NCI-H1436 treated with DMSO at 0.1 percent for 48 hours (cell line): ENCODE measurements at places on chromosomes 2 and 18.
A peak's percentile ranks its signal among the peaks of the same experiment; 100 is the strongest.

DNA sequence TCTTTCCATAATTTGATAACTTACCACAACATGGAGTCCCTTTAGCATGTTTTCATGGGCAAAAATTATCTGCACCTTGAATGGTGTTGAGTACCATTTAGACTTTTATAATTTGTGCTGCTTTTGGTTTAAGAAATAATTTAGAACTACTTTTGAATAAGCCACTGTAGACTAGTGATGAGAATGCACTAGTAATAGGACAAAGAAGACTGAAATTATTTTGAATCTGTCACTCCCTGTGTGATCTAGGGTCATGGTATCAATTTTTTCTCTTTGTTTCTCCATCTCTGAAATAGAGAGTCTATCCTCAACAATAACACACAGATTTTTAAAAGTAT is 37.7 kb downstream of the EFEMP1 start:
- DNase-seq, result no peak

GRCh38 chr18:2797951-2798350 is 48.9 kb upstream of the EMILIN2 start:
- DNase-seq, result no peak

DNA sequence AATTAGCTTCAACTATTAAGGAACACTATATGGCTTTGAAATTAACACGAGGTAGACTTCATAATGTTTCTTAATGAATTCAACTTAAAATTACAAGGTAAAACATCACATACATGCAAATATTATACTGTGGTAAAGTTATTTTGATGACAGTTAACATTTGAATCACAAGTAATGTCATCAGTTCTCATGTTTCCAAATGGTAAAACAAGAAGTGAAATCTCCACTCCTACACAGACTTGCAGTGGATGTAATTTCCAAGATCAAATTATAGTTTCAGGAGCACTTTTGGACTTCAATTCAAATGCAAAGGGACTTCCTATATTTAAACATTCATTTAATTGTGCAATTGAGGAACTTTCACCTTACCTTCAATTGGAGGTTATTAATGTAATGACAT is 39.1 kb downstream of the C18orf54 start:
- no peak for DNase-seq

DNA sequence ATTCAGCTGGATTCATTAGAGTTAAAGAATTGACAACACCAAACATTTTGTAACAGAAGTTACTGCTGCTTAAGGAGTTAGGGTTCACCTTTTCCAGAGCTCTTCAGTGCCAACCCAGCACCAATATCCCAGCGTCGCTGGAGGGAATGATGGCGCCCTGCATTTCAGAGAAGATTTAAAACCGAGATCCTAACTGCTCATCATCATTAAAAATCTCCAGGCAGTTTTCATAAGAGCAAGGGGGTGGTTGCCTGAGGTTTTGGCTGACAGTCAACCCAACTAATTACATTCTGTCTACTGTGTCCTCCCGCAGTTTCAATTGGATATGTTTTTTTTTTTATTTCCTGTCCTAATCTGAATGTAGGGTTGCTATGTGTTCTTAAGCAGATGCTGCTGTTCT is 509.6 kb upstream of the TCF4 start:
- no peak for DNase-seq

DNA sequence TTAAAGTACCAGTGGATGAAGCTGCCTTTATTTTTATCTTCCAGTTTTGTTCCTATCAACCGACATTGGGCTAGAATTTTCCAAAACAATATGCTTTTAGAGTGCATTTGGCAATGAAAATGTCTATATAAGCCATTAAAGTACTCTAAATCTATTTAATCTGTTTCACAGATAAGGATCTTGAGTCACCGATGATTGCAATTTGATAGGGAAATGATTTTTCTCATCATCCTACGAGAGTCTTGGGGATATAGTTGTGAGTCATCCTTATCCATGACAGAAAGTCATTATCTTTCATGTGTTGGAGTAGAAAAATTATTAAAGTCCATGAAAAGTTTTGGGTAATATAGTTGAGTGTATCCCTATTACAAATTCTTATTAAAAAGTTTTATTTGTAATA is 26.1 kb downstream of the SLC39A10 start:
- no peak for DNase-seq

DNA sequence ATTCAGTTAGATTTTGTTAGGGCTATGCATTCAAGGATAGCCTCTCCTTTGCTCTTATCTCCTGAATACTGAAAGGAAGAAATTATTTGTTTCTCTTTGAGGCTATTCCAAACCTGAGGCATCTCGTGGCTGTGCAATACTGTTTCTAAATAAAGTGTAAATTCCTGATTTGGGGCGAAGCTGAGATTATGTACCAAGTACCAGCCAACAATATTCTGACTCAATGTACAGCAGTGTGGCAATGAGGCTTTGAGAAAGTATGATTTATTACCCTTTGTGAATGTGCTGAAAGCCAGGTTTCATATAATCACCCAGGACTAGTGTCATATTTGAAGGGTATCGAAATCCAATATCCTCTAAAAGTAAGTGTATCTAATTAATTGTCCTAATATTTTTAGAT is 113.5 kb downstream of the MEIS1 start:
- no peak for DNase-seq

DNA sequence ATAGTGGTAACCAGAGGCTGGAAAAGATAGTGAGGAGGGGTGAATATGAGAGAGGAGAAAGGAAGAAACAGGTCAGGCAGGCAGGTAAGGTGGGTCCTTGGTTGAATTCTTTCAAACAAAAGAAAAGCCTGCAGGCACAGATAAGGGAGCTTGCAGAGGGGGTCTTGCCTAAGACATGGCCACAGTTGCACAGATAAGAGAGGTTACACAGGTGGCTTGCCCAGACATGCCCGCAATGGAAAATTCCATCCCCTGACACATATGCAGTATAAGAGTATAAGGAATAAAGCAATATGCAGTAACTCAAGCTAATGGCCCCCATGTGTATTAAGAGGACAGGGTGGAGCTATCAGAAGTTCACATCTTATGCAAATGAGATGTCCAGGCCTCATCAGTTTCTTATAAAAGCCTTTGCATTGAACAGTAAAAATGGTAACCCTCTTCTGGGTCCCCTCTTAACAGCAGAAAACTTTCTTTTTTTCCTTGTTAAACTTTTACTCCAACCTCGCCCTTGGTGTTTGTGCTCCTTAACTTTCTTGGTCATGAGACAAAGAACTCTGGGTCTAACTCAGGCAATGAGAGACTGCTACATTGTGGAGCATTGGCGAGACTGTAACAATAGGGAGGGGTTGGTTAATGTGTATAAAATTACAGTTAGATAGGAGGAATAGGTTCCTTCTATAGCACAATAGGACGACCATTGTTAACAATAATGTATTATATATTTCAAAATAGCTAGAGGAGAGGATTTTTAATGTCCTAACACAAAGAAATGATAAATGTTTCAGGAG is 764.6 kb downstream of the TSN start:
- no peak for DNase-seq

GRCh38 chr2:72148837-72149555 is 1.3 kb upstream of the CYP26B1 start:
- no peak for DNase-seq

GRCh38 chr18:77993188-77993981 is 743.7 kb downstream of the GALR1 start:
- DNase-seq, result no peak

DNA sequence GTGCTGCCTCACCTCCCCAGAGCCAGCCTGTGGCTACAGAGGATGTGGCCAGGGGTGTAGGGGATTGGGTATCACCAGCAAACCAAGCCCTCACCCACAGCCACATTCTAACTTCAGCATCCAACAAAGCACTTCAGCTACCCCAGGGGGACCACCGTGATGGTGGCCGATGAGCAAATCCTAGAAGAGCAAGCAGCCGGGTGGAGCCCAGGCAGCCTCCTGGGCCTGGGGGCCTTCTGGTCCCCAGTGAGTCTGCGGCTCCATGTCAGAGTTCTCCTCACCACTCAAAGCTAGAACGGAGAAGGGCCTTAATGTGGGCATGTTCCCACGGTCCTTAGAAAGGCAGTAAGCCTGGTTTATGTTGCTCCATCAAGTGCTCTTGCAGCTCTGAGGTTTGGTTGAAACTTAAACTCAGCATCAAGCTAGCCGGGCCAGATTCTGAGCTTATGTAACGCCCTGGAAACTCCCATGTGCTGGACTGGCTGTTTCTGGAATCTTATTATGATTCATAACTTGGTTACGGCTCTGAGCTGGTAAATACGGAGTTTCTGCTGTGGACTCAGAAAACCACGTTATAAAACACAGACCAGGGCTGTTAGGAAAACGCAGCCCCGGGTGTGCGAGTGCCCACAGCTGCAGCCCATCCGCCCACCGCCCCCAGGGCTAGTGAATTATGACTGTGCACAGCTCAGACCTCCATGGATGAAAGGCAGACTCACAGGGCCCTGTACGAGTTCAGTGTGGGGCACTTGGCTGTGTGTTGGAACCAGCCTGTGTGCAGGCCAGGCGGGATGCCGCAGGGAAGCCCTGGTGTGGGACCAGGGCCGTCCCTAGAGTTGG is 99.8 kb downstream of the SEPTIN10 start:
- DNase-seq, result no peak

GRCh38 chr2:82237994-82238662 is 1933.6 kb upstream of the LRRTM1 start:
- no peak for DNase-seq

DNA sequence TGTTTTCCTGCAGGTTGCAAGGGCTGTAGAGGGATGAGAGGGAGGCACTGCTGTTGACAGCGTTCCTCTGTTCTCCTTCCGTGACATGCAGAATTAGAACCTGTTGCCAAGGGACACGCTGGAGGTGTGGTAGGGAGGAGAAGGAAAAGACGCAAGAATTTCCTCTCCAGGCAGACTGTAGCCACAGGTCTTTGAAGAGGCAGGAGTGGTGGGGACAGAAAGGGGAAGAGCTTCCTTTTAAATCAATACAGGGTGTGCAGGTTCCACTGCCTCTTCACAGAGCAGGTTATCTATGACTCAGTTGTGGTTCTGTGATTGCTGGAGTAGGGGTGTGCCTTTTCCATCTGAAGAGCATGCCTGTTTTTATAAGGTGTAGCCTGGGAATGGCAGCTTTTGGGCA is 133.0 kb downstream of the WDSUB1 start:
- no peak for DNase-seq

DNA sequence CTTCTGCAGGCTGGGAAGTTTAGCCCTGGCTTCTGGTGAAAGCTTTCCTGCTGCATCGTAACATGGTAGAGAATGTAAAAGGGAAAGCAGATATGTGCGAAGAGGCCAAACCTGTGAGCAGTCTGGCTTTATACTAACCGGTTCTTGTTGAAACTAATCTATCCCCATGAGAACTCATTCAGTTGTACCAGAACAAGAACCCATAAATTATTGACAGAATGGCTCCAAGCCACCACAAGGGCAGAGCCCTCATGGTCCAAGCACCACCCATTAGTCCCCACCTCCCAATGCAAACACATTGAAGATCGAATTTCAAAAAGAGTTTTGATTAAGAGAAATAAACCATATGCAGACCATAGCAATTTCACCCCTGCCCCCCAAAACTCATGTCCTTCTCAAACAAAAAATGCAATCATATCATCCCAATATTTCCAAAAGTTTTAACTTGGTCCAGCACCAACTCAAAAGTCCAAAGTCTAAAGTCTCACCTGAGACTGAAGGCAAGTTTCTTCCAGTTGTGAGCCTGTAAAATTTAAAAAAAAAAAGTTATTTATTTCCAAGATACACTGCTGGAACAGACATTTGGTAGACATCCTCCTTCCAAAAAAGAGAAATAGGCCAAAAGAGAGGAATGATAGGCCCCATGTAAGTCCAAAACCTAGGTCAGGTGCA is 318.9 kb downstream of the CNTNAP5 start:
- no peak for DNase-seq

DNA sequence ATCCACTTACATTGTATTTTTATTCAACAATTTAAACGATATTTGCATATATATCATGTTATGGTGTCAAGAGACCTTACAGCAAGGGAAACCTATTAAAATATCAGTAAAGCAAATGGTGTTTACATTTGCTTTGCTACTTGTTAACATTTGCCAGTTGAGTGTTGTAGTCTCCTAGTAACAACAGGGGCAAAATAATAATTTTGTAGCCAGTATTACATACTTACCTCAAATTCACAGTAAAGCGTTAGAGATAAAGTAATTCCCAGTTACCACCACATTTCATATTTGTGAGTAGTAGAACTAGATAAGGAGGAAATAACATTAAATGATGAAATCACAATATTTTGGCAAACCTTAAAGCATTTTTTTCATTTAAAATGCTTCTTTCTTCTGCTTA is 71.3 kb downstream of the FASTKD2 start:
- peak; percentile 3 for DNase-seq

DNA sequence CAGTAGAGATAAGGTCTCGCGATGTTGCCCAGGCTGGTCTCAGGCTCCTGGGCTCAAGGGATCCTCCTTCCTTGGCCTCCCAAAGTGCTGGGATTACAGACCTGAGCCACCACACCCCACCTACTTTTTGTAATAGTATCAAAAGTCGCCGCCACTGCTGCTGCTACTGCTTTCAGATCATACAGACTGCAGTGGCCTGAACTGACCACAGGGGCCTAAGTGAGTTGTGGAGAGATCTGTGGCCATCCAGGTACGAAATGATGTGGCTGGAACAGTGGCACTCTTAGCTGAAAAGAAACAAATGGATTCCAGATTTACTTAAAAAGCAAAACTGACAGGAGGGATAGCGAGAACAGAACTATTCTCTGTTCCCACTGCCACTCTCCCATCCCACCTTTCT is 32.9 kb upstream of the POMC start:
- DNase-seq, result no peak

DNA sequence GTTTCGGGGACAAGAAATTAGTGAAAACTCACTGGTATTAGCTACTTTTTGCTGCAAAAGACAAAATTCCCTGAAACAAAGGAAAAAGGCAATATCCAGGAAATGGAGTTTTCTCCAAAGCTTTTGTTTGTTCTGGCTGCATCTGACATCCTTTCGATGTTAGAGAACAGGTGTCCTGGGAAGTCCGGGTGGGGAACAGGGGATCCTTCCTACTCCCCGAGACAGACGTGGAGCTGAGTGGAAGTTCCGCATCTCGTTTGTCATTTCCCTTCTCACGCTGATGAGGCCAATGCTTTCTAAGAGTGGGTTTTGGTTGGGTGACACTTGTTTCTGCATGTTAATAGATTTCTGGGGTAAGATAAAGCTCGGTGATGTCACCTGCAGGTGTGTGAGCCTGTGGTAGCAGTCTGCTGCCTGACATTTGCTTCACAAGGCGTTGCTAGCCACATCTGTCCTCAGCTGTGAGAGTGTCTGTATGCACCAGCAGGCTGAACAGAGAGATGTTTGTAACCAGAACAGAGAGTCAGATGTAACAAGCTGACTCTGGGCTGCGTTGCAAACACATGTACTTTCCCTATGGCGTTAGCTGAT is 125.9 kb downstream of the ACOXL start:
- no peak for DNase-seq

DNA sequence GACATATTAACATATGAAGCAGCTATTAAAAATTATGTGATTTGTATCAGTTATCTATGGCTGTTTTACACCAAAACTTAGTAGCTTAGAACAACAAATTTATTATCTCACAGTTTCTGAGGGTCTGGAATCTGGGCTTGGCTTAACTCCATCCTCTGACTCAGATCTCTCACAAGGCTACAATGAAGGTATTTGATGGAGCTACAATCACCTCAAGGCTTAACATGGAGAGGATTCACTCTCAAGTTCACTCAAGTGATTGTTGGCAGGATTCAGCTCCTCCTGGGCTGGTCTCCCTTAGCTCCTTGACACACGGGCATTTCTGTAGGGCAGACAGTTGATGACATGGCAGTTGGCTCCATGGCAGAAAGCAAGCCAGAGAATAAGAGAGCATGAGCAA is 133.0 kb upstream of the SLC14A2 start:
- no peak for DNase-seq

GRCh38 chr18:8063733-8064132 is 496.6 kb downstream of the PTPRM start:
- DNase-seq, result no peak

- DNase-seq, result no peak
Measured at GRCh38 chr2:23843051-23843976, 83.6 kb downstream of the ATAD2B start.
